ENCODE measurements at places on chromosomes 7 and 10. TPM values are rescaled to one million over a fixed set of nuclear protein-coding genes. Genes with fewer than 3 reads are reported as not detected.

The PILRA gene
- total RNA-seq, result 0.69 TPM

The UNC5B gene
- total RNA-seq, result 6.0 TPM

The SPDYE2 gene
- total RNA-seq, result not detected

The SLC29A4 gene
- 1.4 TPM for total RNA-seq

The AKR1E2 gene
- not detected for total RNA-seq

The ENKUR gene
- total RNA-seq, result 0.33 TPM

The CHN2 gene
- 15.3 TPM for total RNA-seq

The TMEM130 gene
- total RNA-seq, result 3.3 TPM

The NPFFR1 gene
- not detected for total RNA-seq

The MBL2 gene
- not detected for total RNA-seq

The ANKRD61 gene
- 0.89 TPM for total RNA-seq

The NME8 gene
- not detected for total RNA-seq

The CCDC3 gene
- 1.1 TPM for total RNA-seq

The GRM3 gene
- total RNA-seq, result not detected

The SLC26A4 gene
- 6.8 TPM for total RNA-seq

The CLRN3 gene
- not detected for total RNA-seq

The EPDR1 gene
- 75.9 TPM for total RNA-seq

The NFKB2 gene
- 44.0 TPM for total RNA-seq

The DGKB gene
- total RNA-seq, result 0.11 TPM

The CC2D2B gene
- 0.29 TPM for total RNA-seq

The TMEM26 gene
- total RNA-seq, result not detected

The POLR2J2 gene
- total RNA-seq, result 0.27 TPM

The LAMB1 gene
- total RNA-seq, result 157 TPM

The CALY gene
- total RNA-seq, result not detected

The OR2A12 gene
- total RNA-seq, result not detected

The PHYHIPL gene
- not detected for total RNA-seq

The CFAP69 gene
- total RNA-seq, result 4.9 TPM

The ADAM12 gene
- total RNA-seq, result 59.9 TPM

The CTAGE4 gene
- 0.09 TPM for total RNA-seq

The CELF2 gene
- 0.24 TPM for total RNA-seq

The FAM237B gene
- total RNA-seq, result not detected

The TFEC gene
- total RNA-seq, result 0.63 TPM

The CALHM1 gene
- total RNA-seq, result not detected

The MYPN gene
- total RNA-seq, result 1.8 TPM

The ZNRF2 gene
- total RNA-seq, result 30.6 TPM

The NUDT13 gene
- 1.2 TPM for total RNA-seq

The IDI2 gene
- total RNA-seq, result not detected

The TYW1 gene
- total RNA-seq, result 34.5 TPM

The MTPN gene
- total RNA-seq, result 77.8 TPM
